ENCODE measurements at places on chromosomes 7 and 10.

DNA sequence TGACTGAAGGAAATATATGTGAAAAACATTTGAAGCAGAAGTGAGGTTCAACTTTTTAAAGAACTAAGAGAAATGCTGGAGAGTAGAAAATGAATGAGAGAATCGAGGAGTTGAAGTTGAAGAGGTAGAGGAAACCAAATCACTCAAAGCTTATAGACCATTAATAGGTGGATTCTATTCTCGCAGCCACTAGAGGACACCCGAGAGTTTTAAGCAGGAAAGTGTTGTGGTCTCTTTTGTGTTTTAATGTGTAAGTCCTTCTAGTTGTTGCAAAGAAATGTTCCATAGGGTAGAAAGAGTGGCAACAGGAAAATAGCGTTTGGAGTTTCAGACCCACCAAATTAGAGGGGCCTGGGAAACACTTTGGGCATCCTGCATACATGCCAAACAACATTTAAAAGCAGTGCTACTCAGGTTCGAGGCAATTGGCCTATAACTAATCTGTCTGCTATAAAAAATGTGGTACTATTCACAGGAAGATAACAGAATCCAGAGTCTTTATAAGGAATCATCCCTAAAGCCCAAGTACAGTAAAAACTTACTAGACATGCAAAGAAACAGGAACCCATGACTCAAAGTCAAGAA is 75.3 kb upstream of the TAS2R16 start:
- DNase-seq: no peak

GRCh38 chr10:122098924-122099323 is 110.0 kb downstream of the TACC2 start:
- no peak for DNase-seq

GRCh38 chr10:42830237-42830636 is 47.6 kb downstream of the BMS1 start:
- DNase-seq: peak; percentile 64

DNA sequence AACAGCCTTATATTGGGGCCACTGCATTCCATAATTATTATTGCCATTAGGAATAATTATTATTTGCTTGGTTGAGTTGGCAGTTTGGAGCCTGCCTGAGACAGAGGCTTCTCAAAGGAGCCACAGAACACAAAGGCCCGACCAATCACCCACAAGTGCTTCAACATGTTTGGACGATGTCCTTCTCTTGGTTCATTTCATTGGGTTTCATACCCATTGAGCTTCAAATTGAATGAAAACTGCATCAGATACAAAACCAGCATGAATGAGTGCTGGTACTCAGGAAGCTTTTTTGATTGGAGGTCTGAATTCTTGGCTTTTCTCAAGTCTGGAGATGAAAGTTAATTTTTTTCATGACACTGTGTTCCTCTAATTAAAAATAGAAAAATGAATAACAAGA is 168.3 kb downstream of the CREB5 start:
- no peak for DNase-seq

DNA sequence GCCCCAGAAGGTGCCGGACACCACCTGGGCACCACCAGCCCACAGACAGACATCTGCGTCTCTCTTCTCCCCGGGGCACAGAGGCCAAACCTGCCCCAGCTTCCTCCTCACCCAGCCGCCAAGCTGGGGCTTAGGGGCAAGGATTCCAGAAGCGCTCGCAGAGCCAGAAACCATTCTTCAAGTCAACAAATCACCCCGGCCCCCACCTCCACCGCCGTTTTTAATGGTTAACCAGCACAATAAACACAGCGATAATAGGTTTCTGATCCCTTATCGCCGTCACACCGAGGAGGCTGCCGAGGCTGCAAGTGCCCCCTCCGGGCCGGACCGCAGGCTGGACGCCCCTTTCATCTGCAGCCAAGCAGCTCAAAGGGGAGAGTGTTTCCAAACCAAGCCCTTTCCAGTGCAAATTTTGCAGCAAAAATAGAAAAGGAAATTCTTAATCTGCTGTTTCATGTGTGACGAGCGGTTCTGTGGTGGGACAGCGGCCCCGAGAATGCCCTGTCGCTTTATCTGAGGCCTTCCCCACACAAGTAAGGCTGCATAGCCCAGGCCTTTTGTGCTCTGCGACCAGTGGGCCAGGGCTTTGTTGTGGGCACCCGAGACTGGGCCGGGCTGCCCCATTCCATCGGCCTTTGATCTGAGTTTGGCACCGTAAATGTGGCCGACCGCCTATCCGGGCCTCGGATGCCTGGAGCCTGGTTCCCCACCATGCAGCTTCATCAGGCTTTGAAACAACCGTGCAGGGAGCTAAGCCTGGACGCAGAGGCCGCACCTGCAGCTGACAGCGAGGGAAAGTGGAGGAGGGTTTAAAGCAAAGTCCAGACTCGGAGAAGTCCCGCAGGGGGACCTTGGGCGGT is 83.2 kb downstream of the FOXL3 start:
- DNase-seq: no peak

Measured in foreskin melanocyte (primary cell).